Activated T-helper 1 cell treated with anti-CD3 and anti-CD28 coated beads, Interleukin-12 subunit alpha, Interleukin-12 subunit beta, Interleukin-2, Interleukin-4 antibody, amounts not matched to agents 30 ng/mL and 10 ng/mL and 1 ng/mL, durations not matched to agents 14 hours and 24 hours and 36 hours (primary cell): ENCODE measurements at places on chromosomes 2 and 18.

- no peaks in the 10 kb centered on the region for H3K4me1 ChIP-seq
- H3K36me3 ChIP-seq, result no peaks in the 10 kb centered on the region
- no peak overlapping the region for H3K27ac ChIP-seq
- H3K27me3 ChIP-seq, result no peaks in the 10 kb centered on the region
Observed at GRCh38 chr2:29753671-29754444, 167.5 kb downstream of the ALK start.

GRCh38 chr2:2656115-2657011 lies 325.3 kb upstream of the MYT1L start:
- no peaks in the 10 kb centered on the region for H3K4me1 ChIP-seq
- H3K36me3 ChIP-seq, result no peaks in the 10 kb centered on the region
- no peak overlapping the region for H3K27ac ChIP-seq
- H3K27me3 ChIP-seq, result no peaks in the 10 kb centered on the region

GRCh38 chr2:70703900-70704549 lies 64.0 kb downstream of the ADD2 start:
- DNase-seq, result no peak
- no peak overlapping the region for H3K4me3 ChIP-seq
- no peak overlapping the region for H3K27ac ChIP-seq
- peaks cover under 1% of the 10 kb centered on the region for H3K27me3 ChIP-seq
- no peaks in the 10 kb centered on the region for H3K4me1 ChIP-seq
- no peaks in the 10 kb centered on the region for H3K36me3 ChIP-seq

GRCh38 chr2:55033076-55033742 lies 17.0 kb downstream of the RTN4 start:
- peaks cover 14% of the 10 kb centered on the region for H3K36me3 ChIP-seq
- H3K4me3 ChIP-seq, result no peak overlapping the region
- peaks cover 45% of the 10 kb centered on the region for H3K4me1 ChIP-seq
- H3K27me3 ChIP-seq, result no peaks in the 10 kb centered on the region

DNA sequence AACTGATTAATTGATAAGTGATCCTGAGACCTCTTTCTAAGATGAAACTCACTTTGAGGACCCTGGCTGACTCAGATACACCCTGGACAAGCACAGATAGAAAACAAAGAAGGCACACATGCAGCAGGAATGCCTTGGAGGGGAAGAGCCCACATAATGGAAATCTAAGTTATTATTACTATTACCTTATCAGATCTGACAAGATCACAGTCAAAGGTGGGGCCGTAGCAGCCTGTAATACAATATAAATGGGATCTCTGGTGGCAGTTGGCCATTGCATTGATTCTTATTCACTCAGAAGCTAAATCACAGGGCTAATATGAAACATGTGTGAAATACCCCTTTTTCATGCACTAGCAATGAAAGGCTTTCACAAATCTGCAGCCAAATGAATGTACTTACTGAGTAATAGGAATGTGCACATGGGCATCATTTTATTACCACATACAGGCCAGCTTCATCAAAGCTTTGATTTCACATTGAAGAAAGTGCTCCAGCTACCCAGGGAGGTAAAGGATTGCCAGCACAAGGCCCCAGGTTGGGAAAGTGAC lies 84.0 kb downstream of the ZBTB7C start:
- H3K27ac ChIP-seq, result no peak overlapping the region
- H3K36me3 ChIP-seq, result no peaks in the 10 kb centered on the region

DNA sequence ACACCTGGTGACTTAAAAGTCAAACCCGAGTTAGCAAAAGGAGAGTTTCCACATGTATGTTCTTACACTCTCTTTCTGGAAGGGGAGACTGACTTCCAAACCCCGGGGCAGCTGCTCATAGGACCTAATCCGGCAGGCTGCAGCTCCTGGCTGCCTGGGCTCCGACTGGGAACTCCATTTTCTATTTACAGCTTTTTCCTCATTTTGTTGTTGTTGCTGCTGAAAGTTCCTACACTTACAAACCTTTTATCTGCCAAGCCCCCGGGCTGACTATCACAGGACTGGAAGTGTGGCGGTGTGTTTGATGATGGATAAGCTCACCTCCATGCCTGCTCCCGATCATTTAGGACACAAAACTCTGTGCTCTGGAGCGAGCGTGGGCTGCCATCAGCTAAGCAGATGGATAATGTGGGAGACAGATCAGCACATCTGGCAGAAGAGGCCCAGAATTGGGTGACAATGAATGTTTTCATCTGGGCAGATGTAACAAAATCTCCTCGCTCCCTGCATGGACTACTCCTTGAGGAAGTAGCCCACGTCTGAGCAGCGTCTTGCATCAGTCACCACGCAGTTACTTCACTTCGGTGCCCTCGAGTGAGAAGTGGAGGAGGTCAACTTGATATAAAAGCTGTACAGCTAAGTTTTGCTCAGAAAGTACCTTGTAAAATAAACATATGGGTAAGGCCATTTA lies 114.4 kb upstream of the COPS8 start:
- H3K27me3 ChIP-seq, result no peaks in the 10 kb centered on the region
- no peak overlapping the region for H3K27ac ChIP-seq
- DNase-seq, result no peak

GRCh38 chr2:96413323-96413722 lies 77.8 kb downstream of the NCAPH start:
- peaks cover 5% of the 10 kb centered on the region for H3K4me1 ChIP-seq
- no peak overlapping the region for H3K27ac ChIP-seq
- H3K27me3 ChIP-seq, result peaks cover 5% of the 10 kb centered on the region
- no peak for DNase-seq
- H3K4me3 ChIP-seq, result no peak overlapping the region

- H3K4me1 ChIP-seq, result peaks cover 35% of the 10 kb centered on the region
- DNase-seq, result no peak
- H3K4me3 ChIP-seq, result no peak overlapping the region
Observed at GRCh38 chr2:97871096-97871780, 124.5 kb downstream of the TMEM131 start.

DNA sequence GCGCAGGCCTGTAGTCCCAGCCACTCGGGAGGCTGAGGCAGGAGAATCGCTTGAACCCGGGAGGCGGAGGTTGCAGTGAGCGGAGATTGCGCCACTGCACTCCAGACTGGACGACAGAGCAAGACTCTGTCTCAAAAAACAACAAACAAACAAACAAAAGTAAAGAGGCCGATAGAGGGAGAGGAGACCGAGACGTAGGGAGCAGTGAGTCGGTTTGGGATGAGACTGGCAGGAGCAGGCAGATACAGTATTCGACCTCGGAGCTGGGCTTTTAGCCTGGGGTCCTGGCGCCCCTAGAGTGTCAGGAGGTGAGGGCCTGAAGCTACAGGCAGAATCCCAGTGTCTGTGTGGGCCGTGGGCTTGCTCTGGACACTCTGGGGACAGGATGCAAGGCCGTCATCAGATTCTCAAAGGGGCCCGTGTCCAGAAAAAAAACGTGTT lies 51.2 kb downstream of the SLC4A1AP start:
- no peak for DNase-seq
- no peak overlapping the region for H3K27ac ChIP-seq
- peak overlapping the region; percentile 41 for H3K4me3 ChIP-seq

GRCh38 chr2:191015831-191016230 lies 1.9 kb upstream of the STAT1 start:
- H3K36me3 ChIP-seq, result peaks cover 8% of the 10 kb centered on the region
- peak overlapping the region; percentile 23 for H3K27ac ChIP-seq
- peaks cover 2% of the 10 kb centered on the region for H3K27me3 ChIP-seq
- H3K4me1 ChIP-seq, result peaks cover 45% of the 10 kb centered on the region
- no peak overlapping the region for H3K4me3 ChIP-seq
- DNase-seq, result no peak

DNA sequence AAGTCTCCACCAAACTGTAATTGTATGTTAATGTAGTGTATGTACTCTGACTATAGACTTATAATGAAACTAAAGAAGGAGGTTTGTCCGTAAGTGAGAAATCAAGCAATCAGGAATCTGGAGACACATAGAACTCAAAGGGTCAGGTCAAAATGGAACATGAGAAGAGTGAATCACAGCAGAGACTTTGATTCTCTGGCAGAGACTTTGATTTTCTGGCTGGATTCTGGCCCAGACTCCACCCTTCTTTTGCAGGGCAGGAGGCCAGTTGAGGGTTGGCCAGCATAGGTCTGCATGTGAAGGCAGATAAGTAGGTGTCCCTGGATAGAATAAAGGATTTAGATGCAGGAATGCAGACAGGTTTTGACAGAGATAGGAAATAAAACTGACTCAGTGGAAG lies 11.0 kb upstream of the NCKAP5 start:
- no peak overlapping the region for H3K27ac ChIP-seq
- H3K4me1 ChIP-seq, result no peaks in the 10 kb centered on the region
- H3K36me3 ChIP-seq, result no peaks in the 10 kb centered on the region

DNA sequence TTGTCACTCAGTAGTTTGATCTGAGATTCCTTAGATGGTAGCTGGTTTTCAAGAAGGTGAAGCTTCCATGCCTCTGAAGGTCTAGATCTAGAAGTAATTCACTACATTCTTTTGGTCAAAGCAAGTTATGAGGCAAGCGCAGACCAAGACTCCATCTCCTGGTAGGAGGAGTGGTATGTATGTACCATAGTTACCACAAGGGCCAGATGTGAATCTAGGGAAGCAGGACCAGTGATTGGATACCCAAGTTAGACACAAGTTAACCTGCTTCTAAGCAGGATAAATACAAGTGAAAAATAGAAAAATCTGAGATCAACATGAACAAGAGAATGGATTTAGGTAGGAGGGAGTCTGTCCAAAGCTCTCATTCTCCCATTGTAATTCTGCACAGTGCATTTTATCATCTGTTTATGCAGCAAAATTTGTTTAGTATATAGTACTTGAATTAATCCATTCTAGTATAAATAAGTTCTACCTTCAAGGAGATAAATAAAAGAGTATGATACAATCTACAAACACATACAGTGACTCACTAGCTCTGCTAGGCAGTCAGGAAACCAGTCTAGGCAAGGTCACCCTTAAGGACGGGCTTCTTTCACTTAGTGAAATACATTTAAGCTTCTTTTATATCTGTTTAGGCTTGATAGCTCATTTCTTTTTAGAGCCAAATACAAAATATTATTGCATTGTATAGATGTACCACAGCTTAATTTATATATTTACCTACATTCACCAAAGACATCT lies 14.2 kb upstream of the DOCK10 start:
- no peak overlapping the region for H3K4me3 ChIP-seq
- H3K4me1 ChIP-seq, result peaks cover 55% of the 10 kb centered on the region
- H3K27ac ChIP-seq, result peak overlapping the region; percentile 3
- no peak for DNase-seq

DNA sequence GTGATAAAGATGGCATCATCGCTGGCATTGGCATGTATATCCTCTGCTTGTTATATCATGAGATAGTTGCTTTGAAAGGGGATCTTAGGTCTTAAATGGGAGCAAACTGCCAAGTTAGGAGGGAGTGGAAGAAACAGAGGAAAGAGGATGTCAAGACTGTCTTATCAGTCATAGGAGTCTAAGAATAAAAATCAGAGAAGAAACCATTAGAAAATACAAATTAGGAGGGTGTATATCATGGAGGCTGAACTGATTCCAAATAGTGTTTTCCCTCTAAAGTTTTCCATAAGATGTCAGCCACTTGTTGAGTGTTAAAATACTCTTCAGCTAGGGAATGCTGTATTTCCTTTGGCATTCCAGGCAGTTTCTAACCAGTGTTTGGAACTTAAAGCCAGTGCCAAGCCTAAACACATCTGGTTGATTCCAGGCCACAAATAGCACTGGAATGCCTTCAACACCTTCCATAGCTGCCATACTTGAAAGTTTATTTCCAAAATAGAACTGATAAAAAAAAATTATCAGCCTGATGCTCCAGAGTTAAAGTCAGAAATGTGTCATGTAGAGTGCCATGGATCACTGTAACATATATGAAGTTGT lies 129.4 kb downstream of the ZEB2 start:
- peaks cover 3% of the 10 kb centered on the region for H3K27me3 ChIP-seq
- H3K4me3 ChIP-seq, result no peak overlapping the region
- no peak for DNase-seq
- H3K27ac ChIP-seq, result no peak overlapping the region
- H3K4me1 ChIP-seq, result no peaks in the 10 kb centered on the region

GRCh38 chr2:11861044-11861443 lies 114.6 kb downstream of the LPIN1 start:
- H3K36me3 ChIP-seq, result peaks cover 4% of the 10 kb centered on the region
- H3K27me3 ChIP-seq, result peaks cover 21% of the 10 kb centered on the region
- DNase-seq, result no peak
- no peak overlapping the region for H3K27ac ChIP-seq
- no peak overlapping the region for H3K4me3 ChIP-seq
- peaks cover 9% of the 10 kb centered on the region for H3K4me1 ChIP-seq

GRCh38 chr2:165219481-165219880 lies 15.6 kb upstream of the SCN3A start:
- H3K4me3 ChIP-seq, result no peak overlapping the region
- no peak for DNase-seq
- H3K27me3 ChIP-seq, result peaks cover 2% of the 10 kb centered on the region
- H3K36me3 ChIP-seq, result no peaks in the 10 kb centered on the region

DNA sequence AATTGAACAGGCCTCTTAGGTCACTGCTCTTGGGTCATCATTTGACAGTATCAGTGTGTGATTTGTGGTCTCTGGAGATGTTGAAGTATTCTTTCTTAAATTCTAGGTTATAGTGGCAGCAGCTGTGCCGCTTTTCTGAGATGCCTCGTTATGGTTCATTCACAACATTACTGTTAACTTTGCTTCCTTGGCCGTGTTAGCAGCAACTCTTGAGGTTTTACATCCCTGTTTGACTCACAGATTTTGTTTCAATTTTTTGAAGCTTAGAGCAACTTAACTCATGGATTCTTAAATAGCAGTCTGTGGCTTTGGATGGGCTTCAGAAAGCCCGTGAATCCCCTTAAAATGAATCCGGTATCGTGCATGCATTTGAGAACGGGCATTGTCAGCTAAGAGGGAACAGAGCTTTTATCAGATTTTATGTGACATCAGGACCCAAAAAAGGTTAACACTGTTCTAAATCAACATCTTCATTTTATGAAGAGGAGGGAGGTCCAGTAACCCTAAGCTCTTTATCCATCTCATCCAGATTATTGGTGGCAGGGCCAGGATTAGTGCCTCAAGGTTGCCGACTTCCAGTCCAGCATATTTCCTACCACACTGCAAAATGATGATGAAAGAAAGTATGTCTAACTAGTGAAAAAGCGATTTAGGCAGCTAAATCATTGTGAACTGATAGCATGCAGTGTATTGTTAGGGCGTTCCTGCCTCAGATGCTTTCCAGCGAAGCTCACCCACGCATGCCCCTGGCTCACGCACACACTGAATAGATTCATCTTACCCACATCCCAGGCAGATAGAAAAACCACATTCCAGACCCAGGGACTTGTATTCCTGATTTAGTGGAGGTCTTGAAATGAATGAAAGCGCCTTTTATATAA lies 5.1 kb downstream of the TRIB2 start:
- H3K4me1 ChIP-seq, result peaks cover 78% of the 10 kb centered on the region
- peaks cover 48% of the 10 kb centered on the region for H3K36me3 ChIP-seq
- H3K27me3 ChIP-seq, result peaks cover 9% of the 10 kb centered on the region
- H3K27ac ChIP-seq, result no peak overlapping the region
- H3K4me3 ChIP-seq, result peak overlapping the region; percentile 91
- no peak for DNase-seq

DNA sequence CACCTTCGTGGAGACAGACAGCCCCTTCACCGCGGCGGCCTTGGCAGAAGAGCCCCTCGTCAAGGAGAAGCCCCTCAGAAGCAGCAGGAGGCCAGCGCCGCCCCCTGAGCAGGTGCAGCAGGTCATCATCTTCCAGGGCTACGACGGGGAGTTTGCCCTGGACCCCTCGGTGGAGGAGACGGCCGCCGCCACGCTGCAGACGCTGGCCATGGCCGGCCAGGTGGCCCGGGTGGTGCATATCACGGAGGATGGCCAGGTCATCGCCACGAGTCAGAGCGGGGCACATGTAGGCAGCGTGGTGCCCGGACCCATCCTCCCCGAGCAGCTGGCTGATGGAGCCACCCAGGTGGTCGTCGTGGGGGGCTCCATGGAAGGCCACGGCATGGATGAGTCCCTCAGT lies 145.7 kb downstream of the PTGR3 start:
- no peak for DNase-seq
- no peaks in the 10 kb centered on the region for H3K27me3 ChIP-seq
- peaks cover 3% of the 10 kb centered on the region for H3K36me3 ChIP-seq
- no peak overlapping the region for H3K27ac ChIP-seq
